ENCODE measurements at places on chromosomes 16 and 17. TPM values are rescaled to one million over a fixed set of nuclear protein-coding genes. Genes with fewer than 3 reads are reported as not detected.

Gene DCTN5
- total RNA-seq: 96.7 TPM

DNA sequence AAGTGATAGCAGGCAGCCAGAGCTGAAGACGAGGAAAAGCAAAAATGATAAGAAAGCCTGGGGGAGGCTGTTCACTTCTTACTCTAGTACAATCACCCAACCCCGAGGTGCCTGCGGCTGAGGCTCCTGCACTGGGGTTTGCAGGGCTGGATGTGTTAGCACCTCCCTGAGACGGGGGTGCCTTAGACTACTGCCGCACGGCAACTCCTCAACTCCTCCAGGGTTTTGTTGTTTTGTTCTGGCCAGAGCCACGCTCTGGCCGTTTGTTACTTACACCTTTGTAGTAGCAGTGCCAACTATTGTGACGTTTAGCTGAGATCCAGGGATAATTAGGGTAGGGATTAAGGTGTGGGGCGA lies 51.5 kb downstream of the LDHD start:
- no peak overlapping the region for H3K4me3 ChIP-seq
- H3K27me3 ChIP-seq: no peaks in the 10 kb centered on the region
- peaks cover 6% of the 10 kb centered on the region for H3K36me3 ChIP-seq
- peaks cover 28% of the 10 kb centered on the region for H3K4me1 ChIP-seq
- H3K27ac ChIP-seq: no peak overlapping the region
- DNase-seq: no peak

Gene ABI3
- total RNA-seq: 1.0 TPM

- peaks cover 5% of the 10 kb centered on the region for H3K27me3 ChIP-seq
- no peaks in the 10 kb centered on the region for H3K36me3 ChIP-seq
- H3K4me1 ChIP-seq: peaks cover 10% of the 10 kb centered on the region
- DNase-seq: no peak
- H3K4me3 ChIP-seq: no peak overlapping the region
These were observed 25.3 kb downstream of the USP43 start for GRCh38 chr17:9670596-9670995.

Gene STH
- total RNA-seq: not detected

Gene PPP1R27
- total RNA-seq: not detected

DNA sequence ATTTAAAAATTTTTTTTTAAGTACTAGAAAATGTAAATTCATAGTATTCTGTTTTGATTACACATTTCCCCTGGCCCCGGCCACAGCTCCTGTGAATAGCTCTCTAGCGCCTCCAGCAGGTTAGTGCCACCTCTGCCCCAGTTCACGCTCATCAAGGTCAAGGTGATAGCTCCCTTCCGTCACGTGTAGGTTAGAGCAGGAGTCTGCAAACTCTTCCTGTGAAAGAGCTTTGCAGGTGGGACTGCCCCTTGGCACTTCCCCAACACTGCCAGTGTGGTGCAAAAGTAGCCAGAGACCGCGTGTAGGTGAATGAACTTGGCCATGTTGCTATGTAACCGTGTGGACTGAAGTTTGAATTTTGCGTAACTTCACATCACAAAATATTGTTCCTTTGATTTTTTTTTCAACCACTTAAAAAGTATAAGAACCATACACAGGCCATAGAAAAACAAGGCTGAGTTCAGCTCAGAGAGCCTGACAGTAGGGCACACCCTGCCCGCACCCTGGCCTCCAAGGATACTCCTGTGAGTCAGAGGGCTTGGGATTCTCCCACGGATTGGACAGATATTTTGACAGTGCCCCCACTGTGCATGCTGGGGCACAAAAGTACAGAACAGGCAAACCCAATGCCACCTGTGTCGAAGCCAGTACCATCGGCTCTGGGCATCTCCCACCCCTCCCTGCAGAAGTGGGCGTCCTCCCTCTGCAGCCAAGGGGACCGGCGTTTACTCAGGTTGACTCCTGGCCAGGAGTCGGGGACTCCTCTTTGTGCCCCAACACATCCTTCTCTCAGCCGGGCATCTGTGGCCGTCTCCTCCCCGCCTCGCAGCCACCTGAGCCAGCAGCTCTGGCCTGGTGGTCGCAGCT lies 92.0 kb upstream of the CHMP6 start:
- DNase-seq: peak; percentile 44
- no peaks in the 10 kb centered on the region for H3K27me3 ChIP-seq
- H3K36me3 ChIP-seq: peaks cover 2% of the 10 kb centered on the region
- no peak overlapping the region for H3K4me3 ChIP-seq

- peaks cover 13% of the 10 kb centered on the region for H3K27me3 ChIP-seq
- H3K4me3 ChIP-seq: peak within 1 kb of the TSS; percentile 78
- peaks cover 20% of the 10 kb centered on the region for H3K4me1 ChIP-seq
- DNase-seq: peak; percentile 56
These were observed at the start of gene CYB561 for GRCh38 chr17:63445954-63446752. TSS of gene CYB561 (minus strand) at chr17:63446306. CDS start at chr17:63437547, 8,759 bp downstream.

GRCh38 chr16:1941162-1942046 lies 1.6 kb downstream of the MSRB1 start:
- no peak for DNase-seq
- H3K27me3 ChIP-seq: no peaks in the 10 kb centered on the region
- no peaks in the 10 kb centered on the region for H3K36me3 ChIP-seq
- H3K4me1 ChIP-seq: peaks cover 14% of the 10 kb centered on the region
- no peak overlapping the region for H3K27ac ChIP-seq

Gene EVI2B
- not detected for total RNA-seq

DNA sequence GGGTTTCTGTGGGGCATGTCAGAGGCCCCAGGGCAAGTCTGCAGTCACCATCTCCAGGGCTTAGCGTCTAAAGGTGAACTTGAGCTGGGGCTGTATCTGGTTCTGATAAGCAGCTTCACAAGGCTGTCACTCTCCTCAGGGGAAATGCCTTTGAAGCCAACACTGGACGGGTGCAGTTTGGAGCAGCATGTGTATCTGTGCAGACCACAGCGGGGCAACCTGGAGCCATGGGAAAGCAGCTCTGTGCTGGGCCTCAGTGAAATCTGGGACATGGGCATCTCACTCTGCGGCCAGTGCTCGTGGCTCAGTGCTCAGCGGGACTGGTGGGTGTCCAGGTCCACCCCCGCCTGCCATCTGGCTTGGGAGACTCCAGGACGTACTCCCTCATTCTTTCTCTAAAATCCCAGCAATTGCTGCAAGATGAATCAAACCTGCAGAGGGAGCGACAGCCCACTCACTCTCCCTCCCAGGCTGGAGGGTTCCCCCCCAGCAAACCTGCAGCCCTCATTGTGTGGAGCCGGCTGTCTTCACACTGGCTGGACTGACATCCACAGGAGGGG lies 63.5 kb downstream of the PRMT7 start:
- no peaks in the 10 kb centered on the region for H3K36me3 ChIP-seq
- no peaks in the 10 kb centered on the region for H3K27me3 ChIP-seq
- H3K4me1 ChIP-seq: peaks cover 4% of the 10 kb centered on the region
- H3K4me3 ChIP-seq: no peak overlapping the region
- H3K27ac ChIP-seq: no peak overlapping the region

Gene HCRT
- 0.47 TPM for total RNA-seq

Gene KRTAP4-4
- total RNA-seq: not detected

Gene SNX11
- 25.8 TPM for total RNA-seq

Gene GNAO1
- total RNA-seq: 21.3 TPM

DNA sequence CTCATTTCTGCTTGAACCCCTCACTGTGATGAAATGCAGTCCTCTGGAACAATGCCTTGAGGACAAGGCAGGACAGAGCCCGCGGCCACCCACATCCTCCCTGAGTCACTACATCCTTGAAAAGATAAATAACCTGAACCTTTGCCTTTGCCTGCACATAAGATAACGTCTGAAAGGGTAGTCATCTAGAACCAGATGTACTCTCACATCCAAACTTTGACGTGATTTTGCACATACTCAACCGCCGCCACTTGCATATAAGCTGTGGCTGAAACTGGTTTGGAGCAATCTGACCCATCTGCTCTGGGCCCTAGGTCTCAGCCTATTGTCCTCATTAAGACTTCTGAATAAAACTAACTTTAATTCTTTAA lies 252.1 kb downstream of the PHKB start:
- peaks cover 4% of the 10 kb centered on the region for H3K4me1 ChIP-seq
- H3K27ac ChIP-seq: peak overlapping the region; percentile 58
- H3K36me3 ChIP-seq: no peaks in the 10 kb centered on the region
- no peak for DNase-seq
- no peaks in the 10 kb centered on the region for H3K27me3 ChIP-seq

Gene ZDHHC1
- total RNA-seq: 10.2 TPM

Gene GRAP
- total RNA-seq: 2.1 TPM

Gene CACNG1
- total RNA-seq: 0.32 TPM

- H3K27ac ChIP-seq: no peak overlapping the region
- DNase-seq: no peak
- peaks cover 8% of the 10 kb centered on the region for H3K36me3 ChIP-seq
- peak overlapping the region; percentile 88 for H3K4me3 ChIP-seq
These were observed 619 bp downstream of the CACNB1 start for GRCh38 chr17:39196808-39197291.

- DNase-seq: no peak
- no peak overlapping the region for H3K4me3 ChIP-seq
- H3K4me1 ChIP-seq: peaks cover 26% of the 10 kb centered on the region
- H3K36me3 ChIP-seq: no peaks in the 10 kb centered on the region
- H3K27me3 ChIP-seq: no peaks in the 10 kb centered on the region
- H3K27ac ChIP-seq: no peak overlapping the region
These were observed 127.0 kb downstream of the XYLT1 start for GRCh38 chr16:17343728-17344127.
